ENCODE measurements at places on chromosomes 7 and 10.
A peak's percentile ranks its signal among the peaks of the same experiment; 100 is the strongest.

DNA sequence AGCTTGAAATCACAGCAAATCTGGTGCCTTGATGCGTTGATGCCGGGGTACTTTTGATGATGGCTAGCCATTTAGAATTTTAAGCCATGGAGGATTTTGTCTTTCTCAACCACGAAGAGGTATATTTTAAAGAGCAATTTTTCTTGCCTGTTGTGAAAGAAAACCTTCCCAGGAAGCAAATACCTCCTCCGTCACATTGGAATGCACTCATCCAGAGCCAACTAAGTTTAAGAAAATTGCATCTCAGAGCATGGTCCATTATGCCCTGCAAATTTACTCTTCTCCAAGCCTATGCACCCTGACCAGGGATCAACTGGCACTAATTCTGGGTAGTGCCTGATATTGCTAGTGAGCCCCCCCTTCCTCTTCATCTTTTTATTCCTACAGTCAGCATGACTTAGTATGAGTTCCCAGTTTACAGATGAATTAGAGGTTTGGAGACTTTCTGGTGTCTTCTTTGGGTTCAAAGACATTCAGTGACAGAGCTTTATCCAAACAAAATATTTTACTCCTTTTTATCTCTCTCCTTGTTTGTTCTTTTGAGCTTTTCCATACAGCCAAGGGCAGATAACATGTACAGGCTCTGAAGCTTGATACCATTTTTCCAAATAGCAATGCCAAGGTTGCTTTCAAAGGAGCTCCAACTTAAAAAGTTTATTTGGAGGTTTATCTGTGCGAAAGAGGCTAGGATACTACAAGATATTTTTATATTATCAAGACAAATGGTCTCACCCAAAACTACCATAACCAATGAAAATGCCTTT is 56.6 kb upstream of the ANK3 start:
- no peak overlapping the region for H3K4me3 ChIP-seq
- no peaks in the 10 kb centered on the region for H3K27me3 ChIP-seq
- peak overlapping the region; percentile 40 for H3K27ac ChIP-seq
- H3K36me3 ChIP-seq: no peaks in the 10 kb centered on the region

DNA sequence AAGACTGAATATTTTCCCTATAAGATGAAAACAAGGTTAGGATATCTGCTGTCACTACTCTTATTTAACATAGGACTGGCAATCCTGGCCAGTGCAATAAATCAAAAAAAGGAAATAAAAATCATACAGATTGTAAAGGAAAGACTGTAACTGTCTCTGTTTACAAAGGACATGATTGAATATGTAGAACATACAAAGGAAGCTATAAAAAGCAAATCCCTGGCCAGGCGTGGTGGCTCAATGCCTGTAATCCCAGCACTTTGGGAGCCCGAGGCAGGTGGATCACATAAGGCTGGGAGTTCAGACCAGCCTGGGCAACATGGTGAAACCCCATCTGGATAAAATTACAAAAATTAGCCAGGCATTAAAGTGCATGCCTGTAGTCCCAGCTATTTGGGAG is 15.8 kb downstream of the ZNF485 start:
- H3K27me3 ChIP-seq: no peaks in the 10 kb centered on the region
- H3K27ac ChIP-seq: no peak overlapping the region
- H3K36me3 ChIP-seq: no peaks in the 10 kb centered on the region
- H3K4me1 ChIP-seq: no peaks in the 10 kb centered on the region
- no peak overlapping the region for H3K4me3 ChIP-seq

DNA sequence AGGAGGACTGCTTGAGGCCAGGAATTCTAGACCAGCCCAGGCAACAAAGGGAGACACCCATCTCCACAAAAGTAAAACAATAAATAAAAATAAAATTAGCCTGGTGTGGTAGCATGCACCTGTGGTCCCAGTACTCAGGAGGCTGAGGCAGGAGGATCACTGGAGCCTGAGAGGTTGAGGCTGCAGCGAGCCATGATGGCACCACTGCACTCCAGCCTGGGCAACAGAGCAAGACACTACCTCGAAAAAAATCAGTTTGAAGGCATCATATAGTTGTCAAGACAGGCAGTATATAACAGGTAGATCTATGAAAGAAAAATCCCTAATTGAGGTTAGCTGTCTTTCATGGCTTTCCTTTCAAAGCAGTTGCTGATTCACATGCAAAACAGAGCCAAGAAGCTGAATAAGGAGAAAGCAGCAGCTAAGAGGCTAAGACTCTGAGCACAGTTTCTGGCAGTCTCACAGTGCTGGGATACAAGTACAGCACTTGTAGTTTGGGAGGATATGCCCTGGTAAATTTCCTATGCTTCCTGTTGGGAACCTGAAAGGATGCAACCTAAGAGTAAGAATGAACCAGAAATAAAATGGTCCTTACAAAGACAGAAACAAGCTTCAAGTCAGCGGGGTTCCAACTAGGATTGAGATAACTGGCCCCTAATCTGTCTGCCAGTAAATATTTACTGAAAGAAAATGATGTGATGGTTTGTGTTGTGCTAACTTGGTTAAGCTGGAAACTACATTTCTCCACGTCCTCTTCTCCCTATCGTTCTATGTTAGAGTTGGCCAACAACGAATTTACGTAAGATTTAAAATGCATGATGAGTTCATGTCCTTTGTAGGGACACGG is 368.5 kb upstream of the HPS1 start:
- no peak for DNase-seq
- H3K27me3 ChIP-seq: no peaks in the 10 kb centered on the region
- H3K4me3 ChIP-seq: no peak overlapping the region

DNA sequence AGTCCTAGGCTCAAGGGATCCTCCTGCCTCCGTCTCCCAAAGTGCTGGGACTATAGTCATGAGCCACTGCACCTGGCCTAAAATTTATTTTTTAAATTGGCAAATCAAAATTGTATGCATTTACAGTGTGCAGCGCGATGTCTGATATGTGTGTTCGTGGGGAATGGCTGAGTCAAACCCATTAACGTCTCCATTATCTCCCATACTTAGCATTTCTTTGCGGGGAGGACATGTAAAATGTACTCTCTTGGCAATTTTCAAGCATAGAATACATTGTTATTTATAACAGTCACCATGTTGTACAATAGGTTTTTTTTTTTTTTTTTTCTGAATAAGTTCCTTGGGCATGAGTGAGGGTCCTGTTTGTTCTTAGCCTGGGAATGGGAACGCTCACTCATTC is 3.8 kb downstream of the TMEM184A start:
- H3K4me1 ChIP-seq: peaks cover 31% of the 10 kb centered on the region
- DNase-seq: no peak
- no peaks in the 10 kb centered on the region for H3K27me3 ChIP-seq
- H3K36me3 ChIP-seq: no peaks in the 10 kb centered on the region
- H3K27ac ChIP-seq: no peak overlapping the region

DNA sequence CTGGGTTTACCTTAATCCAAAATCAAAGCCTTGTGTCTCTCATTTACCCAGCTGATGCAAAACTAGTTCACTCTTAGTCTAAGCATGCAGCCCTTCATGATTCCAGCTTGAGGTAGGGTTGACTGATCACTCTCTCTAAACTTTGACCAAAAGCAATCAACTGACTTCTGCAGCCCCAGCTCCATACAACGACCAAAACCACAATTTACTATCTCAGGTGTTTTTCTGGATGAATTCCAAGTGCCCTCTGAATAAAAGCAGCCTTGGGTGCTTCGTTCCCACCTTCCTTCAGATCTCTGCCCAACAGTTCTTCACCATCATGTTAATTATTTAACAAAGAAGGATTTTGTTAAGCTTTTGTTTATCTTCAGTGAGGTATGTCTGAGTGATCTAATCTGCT is 62.6 kb downstream of the CCDC6 start:
- H3K27me3 ChIP-seq: no peaks in the 10 kb centered on the region
- DNase-seq: no peak
- no peak overlapping the region for H3K27ac ChIP-seq
- H3K36me3 ChIP-seq: no peaks in the 10 kb centered on the region
- no peaks in the 10 kb centered on the region for H3K4me1 ChIP-seq

DNA sequence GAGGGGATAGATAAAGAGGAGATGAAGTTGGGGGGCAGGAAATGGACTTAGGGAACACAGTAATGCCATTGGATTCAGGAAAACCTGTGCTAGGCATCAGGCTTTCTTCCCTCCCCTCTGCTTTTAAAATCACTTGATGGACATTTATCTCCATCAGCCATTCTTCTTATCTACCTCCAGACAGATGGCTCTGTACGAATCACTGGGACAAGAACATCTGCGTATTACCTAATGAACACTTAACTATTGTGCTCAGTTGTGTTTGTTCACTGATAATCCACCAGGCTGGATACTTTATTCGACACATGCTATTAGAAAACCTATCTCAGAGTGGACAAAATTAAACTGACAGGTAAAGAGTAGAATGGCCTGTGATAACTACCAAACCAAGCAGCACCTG is 40.0 kb downstream of the TNKS2 start:
- DNase-seq: no peak
- H3K27ac ChIP-seq: no peak overlapping the region
- no peaks in the 10 kb centered on the region for H3K4me1 ChIP-seq
- no peaks in the 10 kb centered on the region for H3K27me3 ChIP-seq

- DNase-seq: no peak
- no peaks in the 10 kb centered on the region for H3K4me1 ChIP-seq
- no peak overlapping the region for H3K4me3 ChIP-seq
- H3K36me3 ChIP-seq: no peaks in the 10 kb centered on the region
Observed at GRCh38 chr10:58137813-58138212, 129.9 kb downstream of the IPMK start.

- H3K4me3 ChIP-seq: no peak overlapping the region
- H3K36me3 ChIP-seq: no peaks in the 10 kb centered on the region
- no peaks in the 10 kb centered on the region for H3K4me1 ChIP-seq
- H3K27ac ChIP-seq: no peak overlapping the region
- no peak for DNase-seq
Observed at GRCh38 chr7:146053492-146053891, 63.1 kb upstream of the CNTNAP2 start.

DNA sequence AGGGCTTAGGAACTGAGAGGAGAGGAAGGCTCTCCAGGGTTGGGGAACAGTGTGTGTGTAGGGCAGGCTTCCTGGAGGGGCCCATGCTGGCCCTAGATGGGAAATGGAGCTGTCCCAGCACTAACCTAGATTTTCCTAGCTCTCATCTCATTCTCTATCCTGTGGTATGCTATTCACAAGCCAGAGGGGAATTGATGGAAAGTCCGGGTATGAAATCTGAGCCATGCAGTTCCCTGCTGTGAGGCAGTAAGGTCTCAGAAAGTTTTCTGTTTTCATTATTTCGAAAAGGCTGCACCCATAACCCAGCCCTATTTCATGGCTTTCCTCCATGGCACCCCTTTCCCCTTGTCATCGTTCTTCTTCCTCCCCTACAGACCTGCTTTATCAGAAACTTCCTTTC is 220.3 kb downstream of the RPS24 start:
- H3K36me3 ChIP-seq: no peaks in the 10 kb centered on the region
- H3K4me3 ChIP-seq: no peak overlapping the region
- no peaks in the 10 kb centered on the region for H3K27me3 ChIP-seq

- H3K27me3 ChIP-seq: no peaks in the 10 kb centered on the region
- no peaks in the 10 kb centered on the region for H3K36me3 ChIP-seq
- H3K4me1 ChIP-seq: no peaks in the 10 kb centered on the region
- H3K4me3 ChIP-seq: no peak overlapping the region
Observed at GRCh38 chr7:9557853-9558252, 1124.4 kb downstream of the NXPH1 start.

- no peak for DNase-seq
- no peaks in the 10 kb centered on the region for H3K27me3 ChIP-seq
- H3K4me1 ChIP-seq: no peaks in the 10 kb centered on the region
- no peak overlapping the region for H3K4me3 ChIP-seq
Observed at GRCh38 chr10:53843736-53844362, 957.2 kb downstream of the PCDH15 start.

- H3K27ac ChIP-seq: no peak overlapping the region
- H3K4me3 ChIP-seq: no peak overlapping the region
- no peak for DNase-seq
- 0 out of 2 replicates have a peak, but pooled peaks cover 2% of the 10 kb centered on the region for H3K27me3 ChIP-seq
Observed at GRCh38 chr10:59687657-59688056, 22.0 kb downstream of the SLC16A9 start.

- no peaks in the 10 kb centered on the region for H3K36me3 ChIP-seq
- H3K27ac ChIP-seq: no peak overlapping the region
- no peaks in the 10 kb centered on the region for H3K4me1 ChIP-seq
- no peak for DNase-seq
Observed at GRCh38 chr7:7032221-7032620, 150.1 kb upstream of the C1GALT1 start.

DNA sequence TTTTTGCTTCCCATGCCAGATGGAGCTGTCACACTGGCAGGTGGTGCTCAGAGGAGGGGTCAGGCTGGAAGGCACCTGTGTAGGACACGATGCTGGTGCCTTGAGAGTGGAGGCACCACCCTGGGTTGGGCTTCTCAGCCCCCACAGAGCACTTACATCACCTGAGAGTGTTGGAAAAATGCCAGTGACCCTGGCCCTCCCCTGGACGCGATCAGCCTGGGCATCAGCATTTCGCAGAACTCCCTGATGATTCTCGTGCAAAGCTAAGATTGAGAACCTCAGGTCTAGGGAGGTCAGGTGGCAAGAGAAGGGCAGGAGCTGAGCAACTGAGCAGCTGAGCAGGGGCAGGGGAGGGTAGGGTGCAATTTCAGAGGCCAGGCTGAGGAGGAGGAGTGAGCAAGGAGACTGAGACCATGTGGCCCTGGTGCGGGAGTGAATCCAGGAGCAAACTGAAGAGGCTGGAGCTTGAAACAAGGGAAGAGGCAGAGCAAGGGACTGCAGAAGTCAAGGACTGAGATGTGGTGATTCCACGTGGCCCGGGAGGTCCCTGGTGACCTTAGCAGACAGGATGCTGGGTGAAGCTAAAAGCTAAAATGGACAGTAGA is 24.7 kb upstream of the GRID1 start:
- DNase-seq: no peak
- H3K4me1 ChIP-seq: no peaks in the 10 kb centered on the region
- H3K27me3 ChIP-seq: no peaks in the 10 kb centered on the region
- no peak overlapping the region for H3K4me3 ChIP-seq
- no peak overlapping the region for H3K27ac ChIP-seq
- no peaks in the 10 kb centered on the region for H3K36me3 ChIP-seq
